ENCODE measurements at places on chromosomes 5 and 9.

- no peak for DNase-seq
Observed at GRCh38 chr5:179720222-179720621, 12.4 kb upstream of the MAML1 start.

- DNase-seq: no peak
Observed at GRCh38 chr5:113232221-113232620, 202.6 kb downstream of the TSSK1B start.

DNA sequence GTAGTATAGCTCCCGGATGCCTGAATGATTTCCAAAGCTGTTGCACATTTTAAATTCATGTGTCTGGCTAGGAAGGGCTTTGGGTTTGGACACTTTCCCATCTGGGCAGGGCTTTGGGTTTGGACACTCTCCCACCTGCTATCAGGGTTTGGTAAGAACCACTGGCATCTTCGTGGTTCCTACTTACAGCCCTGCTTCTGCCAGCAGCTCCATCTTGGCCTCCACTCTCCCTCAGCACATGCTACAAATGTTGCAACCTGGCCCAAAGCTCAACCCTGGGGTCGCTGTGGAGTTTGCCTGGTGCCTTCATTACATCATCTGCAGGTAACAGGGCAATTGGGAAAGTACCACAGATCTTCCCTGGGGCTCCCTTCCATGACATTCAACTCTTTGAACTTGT, 3.5 kb downstream of the TMCO6 start:
- DNase-seq: no peak

- no peak for DNase-seq
Observed at GRCh38 chr9:114465417-114465816, 39.9 kb downstream of the WHRN start.

- no peak for DNase-seq
Observed at GRCh38 chr9:137951107-137951506, 73.5 kb downstream of the CACNA1B start.

DNA sequence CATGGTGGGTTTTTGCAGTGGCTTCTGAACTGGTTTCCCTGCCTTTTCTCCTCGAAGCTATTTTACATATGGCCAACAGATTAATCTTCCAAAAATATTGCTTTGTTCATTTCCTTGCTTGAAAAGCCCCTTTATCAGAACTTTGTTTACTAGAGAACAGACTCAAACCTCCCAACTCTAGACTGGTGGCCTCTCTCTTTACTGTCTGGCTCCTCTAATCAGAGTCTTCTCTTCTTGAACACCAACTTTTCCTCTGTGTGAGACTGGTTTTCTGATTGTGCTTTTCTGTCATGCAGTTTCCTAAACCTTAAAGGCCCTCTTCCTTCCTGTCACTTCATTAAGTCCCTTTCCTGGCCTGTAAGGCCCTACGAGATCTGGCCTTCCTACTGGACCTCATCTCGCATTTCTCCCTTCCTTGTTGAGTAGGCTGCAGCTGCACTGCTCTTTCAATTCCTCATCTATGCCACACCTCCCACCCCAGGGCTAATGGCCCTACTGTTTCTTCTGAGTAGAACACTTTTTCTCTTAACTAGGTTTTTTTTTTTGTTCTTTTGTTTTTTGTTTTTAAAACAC, 5.7 kb downstream of the C9orf43 start:
- DNase-seq: peak; percentile 43
